ENCODE measurements at places on chromosomes 2 and 18. TPM values are rescaled to one million over a fixed set of nuclear protein-coding genes. Genes with fewer than 3 reads are reported as not detected.

- DNase-seq, result no peak
Measured at GRCh38 chr18:42296723-42297122, 341.7 kb downstream of the PIK3C3 start.

GRCh38 chr2:85481818-85482777 lies 56.9 kb upstream of the MAT2A start:
- DNase-seq, result no peak

The TUBA4B gene
- 0.16 TPM for total RNA-seq

The CCDC148 gene
- 9.8 TPM for total RNA-seq

Measured in breast epithelium (tissue), 4 donors.